Dermis blood vessel endothelial cell (primary cell): ENCODE measurements at places on chromosomes 16 and 17.

DNA sequence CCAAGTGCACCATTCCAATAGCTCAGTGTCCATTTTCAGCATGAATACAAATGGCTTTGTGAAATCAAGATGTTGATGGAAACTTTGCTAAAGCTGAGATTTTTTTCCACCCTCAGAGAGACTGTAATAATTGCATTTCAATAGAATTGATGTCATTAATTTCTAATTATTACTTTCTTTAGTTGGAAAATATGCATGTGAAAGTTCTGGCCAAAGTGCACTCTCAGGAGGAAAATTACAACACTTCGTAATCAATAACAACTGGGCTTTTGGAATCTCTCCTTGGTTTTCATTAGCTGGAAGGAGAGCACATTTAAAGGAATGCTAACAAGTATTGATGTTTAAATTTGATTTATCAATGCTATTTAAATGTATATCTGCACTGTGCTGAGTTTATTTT lies 529.5 kb upstream of the CDH8 start:
- no peak for DNase-seq

DNA sequence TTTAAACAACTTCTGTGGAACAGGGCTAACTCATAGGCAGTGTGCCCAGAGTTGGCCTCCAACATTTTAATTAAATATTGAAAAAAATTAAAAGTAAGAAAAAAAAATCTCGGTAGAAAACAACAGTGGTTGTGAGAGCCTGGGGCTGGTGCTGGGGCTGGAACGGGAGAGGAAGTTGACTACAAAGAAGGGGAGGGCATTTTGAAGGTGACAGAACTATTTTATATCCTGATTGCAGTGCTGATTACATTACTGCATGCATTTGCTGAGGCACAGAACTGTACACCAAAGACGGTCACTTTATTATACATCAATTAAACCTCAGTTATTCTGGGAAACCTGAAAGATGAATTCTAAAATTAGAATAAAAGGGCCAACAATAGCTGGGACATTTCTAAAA lies 142.5 kb downstream of the PARN start:
- DNase-seq = peak; percentile 67

GRCh38 chr16:23394141-23394831 lies 58.7 kb downstream of the COG7 start:
- peak; percentile 61 for DNase-seq

DNA sequence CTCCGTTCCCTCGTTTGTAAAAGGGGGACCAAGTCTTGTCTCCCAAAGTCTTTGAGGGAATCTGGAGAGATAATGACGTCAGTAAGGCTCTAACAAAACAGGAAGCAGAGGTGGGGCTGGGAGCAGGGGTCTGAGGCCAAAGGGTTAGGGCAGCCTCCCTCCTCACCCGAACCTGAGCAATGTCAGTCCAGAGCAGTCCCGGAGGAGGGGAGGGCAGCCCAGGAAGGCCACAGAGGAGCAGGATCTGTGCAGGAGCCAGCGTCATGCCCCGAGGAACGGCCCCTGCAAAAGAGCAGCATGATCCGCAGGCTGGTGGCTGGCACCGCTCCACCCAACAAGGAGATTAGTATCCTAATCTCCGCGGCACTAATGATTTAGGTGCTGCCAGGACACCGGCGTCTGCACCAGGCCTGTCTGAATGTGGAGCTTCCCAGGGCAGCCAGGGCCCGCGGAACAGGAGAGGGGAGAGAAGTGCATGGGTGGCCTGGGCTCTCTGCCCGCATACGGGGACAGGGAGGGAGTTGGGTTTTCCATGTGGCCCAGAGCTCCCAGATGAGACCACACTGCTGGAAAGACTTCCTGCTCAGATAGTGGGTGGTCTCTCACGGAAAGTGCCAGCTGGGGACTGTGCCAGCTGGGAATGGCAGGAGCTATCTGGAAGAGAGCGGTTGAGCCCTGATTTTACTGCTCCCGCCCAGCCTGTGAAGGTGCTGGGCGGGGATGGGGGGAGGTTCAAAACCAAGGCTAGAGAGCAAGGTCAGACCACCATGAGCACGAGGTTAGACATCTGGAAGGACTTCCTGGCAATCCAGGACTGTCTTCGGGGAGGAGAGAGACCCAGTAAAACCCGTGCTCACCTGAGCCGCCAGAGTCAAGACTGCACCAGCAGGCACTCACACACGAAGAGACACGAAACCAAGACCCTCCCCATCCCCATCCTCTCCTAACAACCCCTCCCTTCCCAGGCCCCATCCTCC lies 11.0 kb upstream of the KRT17 start:
- no peak for DNase-seq

DNA sequence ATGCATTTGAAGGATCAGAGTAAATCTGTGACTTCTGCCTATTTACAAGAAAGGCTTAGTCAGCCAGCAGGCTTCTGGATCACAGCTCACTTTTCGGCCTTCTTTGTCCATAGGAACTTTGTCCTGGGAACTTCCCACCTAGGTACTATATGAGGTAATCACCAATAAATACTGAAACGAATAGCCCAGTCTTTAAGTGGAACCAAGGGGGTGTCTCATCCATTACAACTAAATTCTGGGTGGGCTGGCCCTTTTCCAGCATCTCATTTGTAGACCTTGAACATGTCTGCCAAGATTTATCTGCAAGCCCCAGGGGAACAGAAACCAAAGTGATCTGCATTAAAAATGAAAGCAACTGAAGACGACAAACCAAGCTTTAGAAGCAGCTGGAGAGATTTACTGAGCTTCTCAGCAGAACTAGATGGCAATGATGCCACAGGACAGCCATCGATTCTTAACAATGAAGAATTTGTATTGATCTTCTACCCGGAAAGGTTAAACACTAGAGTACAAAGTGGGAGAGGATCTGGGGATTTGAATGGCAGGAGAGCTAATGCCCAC lies 55.5 kb downstream of the SNX11 start:
- no peak for DNase-seq

- DNase-seq = no peak
These were observed 127.1 kb upstream of the PLCG2 start for GRCh38 chr16:81651758-81652718.

DNA sequence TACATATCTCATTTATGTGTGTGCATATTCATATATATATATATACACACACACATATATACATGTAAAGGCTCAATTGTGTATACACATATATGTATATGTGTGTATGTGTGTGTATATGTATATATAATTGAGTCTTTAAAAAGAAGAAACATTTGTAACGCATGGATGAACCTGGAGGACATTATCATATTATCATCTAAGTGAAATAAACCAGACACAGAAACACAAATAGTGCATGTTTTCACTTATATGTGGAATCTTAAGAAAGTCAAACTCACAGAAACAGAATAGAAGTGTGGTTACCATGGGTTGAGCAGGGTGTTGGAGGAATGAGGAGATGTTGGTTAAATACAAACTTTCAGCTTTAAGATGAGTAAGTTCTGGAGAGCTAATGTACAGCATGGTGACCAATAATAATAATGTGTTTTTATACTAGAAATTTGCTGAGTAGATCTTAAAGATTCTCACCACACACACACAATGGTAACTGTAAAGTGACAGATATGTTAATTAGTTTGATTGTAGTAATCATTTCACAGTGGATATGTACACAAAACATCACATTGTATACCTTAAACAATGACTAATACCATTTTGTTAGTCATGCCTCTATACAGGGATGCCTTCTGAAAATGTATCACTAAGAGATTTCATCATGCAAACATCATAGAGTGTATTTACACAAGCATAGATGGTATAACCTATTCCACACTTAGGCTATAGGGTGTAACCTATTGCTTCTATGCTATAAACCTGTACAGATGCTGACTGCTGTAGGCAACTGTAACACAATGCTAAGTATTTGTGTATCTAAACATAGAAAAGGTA lies 132.6 kb upstream of the CACNG5 start:
- no peak for DNase-seq
